Stimulated activated CD4-positive, alpha-beta T cell treated with anti-CD3 and anti-CD28 coated beads, TNF-alpha, amount 100 ng/mL, for 24 hours (primary cell): ENCODE measurements at places on chromosomes 1 and 21.
A peak's percentile ranks its signal among the peaks of the same experiment; 100 is the strongest.

DNA sequence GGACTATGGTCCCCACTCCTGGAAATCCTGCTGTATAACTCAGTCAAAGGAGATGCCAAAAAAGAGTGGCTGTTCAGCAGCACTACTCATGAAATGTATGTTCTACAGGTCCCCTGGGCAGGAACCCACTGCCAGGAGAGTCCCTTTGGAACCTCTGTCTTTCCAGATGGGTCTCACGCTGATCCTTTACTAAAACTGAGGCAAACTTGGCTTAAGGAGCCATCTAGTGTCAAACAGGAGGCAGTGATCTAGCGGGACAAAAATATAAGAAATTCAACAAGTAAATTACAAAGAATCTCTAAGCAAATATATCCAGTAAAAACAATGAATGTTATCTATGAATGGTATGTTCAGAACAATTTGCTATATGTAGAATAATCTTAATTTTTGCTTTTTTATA is 80.5 kb upstream of the PRMT6 start:
- DNase-seq, result no peak

- DNase-seq, result no peak
Measured at GRCh38 chr1:68819190-68819829, 322.4 kb upstream of the DEPDC1 start.

DNA sequence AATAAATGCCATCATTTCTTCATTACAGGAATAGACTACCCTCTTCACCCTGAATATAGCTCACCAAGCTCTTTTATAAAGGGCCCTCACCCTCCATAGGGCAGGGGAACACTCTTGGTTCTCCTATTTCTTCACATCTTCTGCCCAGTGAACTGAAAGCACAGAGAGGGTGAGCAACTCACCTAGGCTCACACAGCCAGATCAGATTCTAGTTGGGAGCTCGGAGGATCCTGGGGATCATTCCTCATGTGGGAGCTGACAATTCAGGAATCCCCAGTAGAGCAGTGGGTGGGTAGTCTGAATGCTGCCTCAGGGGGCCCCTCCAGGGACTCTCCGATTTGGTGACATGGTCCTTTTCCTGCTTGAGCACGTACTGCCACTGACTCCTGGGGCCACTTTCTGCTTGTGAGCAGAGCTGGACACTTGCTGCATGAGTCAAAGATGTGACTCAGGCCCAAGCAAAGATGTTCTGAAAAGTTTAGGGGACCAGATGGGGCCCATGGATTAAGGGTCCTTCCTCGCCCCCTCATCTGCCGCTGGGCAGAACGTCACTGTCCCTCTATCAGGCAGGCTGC is 63.7 kb upstream of the WNT4 start:
- DNase-seq, result no peak

DNA sequence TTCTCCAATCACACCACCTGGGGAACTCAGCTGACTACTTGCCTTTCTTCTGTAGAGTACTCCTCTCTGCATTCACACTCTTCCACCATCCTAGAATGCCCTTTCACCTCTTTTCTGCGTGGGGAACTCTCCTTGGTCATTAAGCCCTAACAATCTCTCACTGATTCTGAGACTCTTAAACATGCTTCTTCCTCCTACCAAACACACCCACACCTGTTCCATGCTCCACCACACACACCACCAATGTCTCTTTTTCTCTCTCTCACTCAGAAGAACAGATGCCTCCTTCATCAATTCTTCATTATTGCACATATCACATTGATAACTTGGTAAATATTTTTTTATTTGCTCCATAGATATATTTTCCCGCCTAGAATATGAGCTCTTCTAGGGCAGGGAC is 53.6 kb downstream of the WARS2 start:
- DNase-seq, result no peak

- no peak for DNase-seq
Measured at GRCh38 chr21:41432562-41433460, 6.8 kb downstream of the MX1 start.

- peak; percentile 59 for DNase-seq
Measured at GRCh38 chr1:231040019-231040799, at the start of gene FAM89A. FAM89A (minus strand) TSS chr1:231040254; CDS start chr1:231040211, 43 bp downstream.

DNA sequence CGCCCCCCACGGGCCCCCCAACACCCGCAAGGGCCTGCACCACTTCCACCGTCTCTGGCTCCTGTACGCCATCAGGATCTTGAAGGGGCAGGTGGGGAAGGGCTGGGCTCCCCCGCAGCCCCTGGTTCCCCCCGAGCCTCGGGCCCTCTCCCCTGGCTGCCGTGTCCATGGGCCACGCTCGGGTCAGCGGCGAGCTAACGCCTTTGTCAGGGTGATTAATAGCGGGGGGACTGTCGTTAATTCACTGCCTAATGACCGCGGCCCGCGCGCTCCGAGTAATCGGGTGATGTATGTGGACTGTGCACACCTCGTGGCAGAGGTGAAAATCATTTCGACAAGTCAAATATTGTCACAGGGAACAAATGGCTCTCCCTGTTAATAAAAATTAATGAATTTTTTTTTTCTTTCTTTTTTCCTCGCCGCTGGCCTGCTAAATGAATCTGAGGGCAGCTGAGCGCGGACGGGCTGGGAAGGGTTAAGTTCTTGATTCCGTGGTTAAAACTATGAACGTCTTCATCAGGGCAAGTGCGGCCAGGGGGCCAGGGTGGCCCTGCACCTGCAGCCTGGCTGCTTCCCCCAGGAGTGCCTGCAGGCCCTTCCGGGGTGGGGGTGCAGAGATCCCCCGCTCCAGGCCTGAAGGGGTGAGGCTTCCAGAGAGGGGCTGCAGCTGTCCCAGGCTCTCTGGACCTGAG is 100.8 kb downstream of the PRDM16 start:
- DNase-seq, result no peak
